ENCODE measurements at places on chromosomes 11 and 22.

DNA sequence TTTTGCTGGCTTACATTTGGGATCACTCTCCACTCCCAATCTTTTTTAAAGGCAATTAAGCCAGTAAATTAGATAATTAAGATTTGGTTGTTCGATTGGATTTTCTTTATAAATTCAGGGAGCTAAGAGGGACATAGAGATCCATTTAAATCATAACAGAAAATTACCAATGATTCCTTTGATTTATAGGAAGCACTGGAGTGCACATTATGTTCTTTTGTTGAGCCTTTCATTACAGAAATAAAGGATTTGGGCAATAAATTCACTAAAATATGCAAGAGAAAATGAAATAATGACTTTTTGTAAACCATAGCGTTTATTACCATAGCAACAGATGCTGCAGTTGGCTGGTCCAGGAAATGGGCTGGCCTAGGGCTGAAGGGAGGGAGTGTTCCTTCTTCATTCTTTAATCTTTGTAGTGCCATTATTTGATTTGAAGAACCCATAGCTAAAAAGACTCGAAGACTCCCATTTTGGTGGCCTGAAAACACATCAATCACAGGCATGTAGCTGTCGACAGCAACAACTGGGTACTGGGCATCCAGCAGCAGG lies 73.0 kb downstream of the C2CD3 start:
- no peak for DNase-seq

- no peak for DNase-seq
Observed at GRCh38 chr22:44616461-44616860, 85.5 kb upstream of the PRR5 start.

GRCh38 chr22:48885919-48886305 lies 941.8 kb downstream of the BRD1 start:
- DNase-seq: no peak

DNA sequence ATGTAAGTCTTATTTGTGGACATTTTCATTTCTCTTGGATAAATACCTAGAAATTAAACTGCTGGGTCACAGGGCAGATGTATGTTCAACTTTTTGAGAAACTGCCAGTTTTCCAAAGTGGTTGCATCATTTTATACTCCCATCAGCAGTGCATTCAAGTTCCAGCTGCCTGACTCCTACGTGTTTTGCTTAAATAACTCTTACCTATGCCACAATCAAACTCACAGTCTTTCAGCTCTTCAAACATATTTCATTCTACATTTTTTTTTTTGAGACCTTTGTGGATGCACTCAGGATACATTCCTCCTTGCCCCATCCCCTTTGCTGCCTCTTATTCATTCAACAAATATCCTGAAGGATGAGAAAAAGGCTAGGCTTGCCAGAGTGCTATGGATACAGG lies 9.2 kb downstream of the TCF20 start:
- no peak for DNase-seq

DNA sequence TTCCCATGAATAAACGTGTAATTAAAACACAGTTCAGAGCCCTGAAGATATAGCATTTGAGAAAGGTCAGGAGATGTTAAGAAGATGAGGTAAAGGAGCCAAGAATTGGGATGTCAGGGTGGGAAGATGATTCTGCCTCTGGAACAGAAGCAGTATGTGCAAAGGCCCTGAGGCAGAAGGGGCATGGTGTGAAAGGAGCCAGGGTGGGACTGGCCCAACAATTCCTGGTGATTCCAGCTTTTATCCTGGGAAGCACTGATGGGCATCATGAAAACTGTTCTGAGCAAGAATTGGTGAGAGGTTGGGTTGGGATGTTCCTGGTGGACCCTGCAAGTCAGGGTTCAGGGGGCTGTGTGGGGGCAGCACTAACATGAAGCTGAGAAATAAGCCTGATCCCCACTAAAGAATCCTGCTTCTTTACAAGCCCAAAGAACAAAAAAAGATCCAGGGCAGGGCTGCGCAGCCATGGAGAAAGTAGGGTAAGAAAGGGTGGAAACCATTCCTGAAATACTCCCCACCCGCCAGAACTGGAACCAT lies 2.5 kb upstream of the FXYD6 start:
- DNase-seq: no peak

- DNase-seq: no peak
Observed at GRCh38 chr22:50733521-50734342, 4.3 kb upstream of the ACR start.

DNA sequence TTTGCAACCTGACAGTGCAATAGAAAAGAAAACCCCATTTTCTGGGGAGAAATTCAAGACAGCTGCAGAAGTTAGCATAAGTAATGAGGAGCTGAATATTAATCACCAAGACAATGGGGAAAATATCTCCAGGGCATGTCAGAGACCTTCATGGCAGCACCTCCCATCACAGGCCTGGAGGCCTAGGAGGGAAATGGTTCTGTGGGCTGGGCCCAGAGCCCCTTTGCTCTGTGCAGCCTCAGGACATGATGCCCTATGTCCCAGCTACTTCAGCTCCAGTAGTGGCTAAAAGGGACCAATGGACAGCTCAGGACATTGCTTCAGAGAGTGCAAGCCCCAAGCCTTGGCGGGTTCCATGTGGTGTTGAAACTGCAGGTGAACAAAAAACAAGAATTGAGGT lies 14.6 kb upstream of the DKK3 start:
- no peak for DNase-seq

DNA sequence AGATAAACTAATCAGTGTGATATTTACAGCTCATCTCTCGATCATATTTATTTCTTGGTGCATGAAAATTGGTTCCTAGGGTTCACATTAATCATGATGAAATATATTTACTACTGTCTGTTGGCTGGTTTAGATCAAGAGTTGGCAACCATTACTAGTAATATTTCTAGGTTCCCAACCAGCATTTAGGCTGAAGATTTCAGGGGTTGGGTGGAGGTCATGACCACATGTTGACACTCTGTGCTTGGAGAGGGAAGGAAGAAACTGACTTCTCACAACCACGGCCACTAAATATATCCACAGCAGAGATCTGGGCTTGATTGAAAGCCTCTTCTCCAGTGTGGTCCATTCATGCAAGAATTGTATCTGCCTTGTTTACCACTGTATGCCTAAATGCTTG lies 87.9 kb downstream of the ALX4 start:
- DNase-seq: peak; percentile 1

DNA sequence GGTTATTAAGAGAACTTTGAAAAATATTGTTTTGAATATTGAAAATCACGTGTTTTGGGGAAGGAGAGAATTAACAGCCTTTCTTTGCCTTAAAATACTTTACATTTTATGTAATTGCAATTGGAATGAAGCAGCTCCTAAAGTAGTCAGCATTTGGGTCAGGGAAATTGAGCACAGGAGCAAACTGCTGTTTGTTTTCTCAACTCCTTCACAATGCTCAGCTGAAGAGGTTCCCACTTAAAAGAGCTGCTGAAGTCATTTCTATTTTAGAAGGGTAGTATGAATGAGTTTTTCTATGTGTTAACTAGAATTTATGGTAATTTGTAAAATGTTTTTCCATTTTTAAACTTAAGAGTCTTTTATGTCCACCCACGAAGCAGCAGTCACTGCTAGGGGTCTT lies 8.1 kb upstream of the UCP2 start:
- no peak for DNase-seq

DNA sequence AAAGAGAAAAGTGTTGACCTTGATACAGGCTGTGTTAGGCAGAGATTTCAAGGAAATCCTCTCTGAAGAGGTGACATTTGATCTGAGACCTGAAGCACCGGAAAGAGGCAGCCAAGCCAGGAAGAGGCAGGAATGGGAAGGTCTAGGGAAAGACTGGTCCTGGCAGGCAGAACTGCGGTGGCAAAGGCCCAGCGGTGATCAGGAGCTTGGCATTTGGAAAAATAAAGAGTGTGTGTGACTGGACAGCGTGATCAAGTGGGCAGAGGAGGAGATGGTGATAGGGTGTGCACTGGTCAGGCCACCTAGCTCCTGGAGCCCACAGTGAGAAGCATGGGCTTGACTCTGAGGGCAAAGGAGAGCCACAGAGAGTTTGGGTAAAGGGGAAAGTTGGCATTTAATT lies 27.2 kb upstream of the GAB4 start:
- no peak for DNase-seq

DNA sequence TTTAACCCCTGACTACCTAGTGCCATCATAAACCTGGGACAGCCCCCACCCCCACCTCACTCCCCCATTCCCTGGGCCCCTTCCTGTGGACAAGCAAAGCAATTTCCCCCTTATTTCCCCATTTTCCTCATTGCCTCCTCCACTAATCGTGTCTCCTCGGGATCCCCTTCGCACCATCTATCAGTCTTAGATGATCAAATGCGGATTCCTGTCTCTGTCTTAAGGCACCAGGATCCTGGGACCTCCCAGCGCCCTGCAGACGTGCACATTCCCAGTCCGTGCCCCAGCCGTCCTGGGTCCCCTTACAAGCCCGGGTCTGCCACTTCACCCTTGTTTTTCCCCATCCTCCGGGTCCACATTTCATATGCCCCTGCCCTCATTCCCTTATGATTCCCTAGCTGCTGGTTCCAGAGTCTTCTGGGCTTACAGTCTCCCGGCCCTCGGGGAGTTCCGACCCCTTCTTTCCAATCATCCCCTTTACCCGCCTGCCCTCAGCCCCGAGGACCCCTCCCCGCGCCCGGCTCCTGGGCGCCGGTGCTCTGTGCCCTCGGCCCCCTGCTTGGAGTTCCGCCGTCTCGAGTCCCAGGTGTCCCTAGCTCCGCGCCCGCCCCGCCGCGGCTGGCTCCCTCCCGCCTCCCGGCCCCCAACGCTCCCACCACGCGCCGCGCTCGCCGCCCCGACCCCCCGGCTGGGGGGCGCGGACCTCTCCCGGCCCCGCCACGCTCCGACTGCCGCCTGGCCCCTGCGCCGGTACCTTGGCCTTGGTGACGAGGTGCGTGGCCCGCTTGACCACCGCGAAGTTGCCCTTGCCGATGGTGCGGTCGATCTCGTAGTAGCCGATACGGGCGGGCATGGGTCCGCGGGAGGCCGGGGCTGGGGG lies 599 bp downstream of the SIK3 start:
- peak; percentile 45 for DNase-seq

DNA sequence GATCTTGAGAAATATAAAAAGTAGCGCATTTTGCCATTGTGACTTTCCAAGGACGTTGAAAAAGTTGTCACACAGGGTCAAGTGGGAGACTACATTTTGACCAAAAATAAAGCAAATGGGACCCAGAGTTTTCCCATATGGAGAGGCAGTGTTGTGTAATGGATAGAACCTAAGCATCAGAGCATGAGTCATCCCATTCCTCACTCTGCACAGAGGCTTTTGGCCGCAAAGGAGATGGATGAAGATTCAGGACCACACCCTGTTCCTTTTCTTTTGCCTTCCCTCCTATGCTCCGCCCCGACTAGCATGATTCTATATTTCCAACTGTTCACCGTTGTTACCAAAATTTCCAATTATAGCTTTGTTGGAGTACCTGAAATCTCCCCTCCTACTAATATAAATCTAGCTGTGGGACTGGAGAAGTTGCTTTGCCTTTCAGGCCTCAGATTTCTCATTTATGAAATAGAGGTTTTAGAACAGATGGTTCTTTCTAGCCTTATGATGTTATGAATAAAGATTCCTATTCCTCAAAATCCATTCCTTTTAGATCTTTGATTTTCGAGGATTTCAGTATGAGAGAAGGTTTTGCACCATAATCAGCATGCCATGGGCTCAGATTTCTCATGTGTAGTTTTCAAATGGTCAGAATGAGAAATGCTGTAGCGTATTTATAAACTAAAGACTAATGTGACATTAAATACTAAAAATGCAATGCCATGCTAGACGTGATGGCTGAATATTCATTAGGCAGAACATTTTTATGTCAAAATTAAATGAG lies 921.9 kb upstream of the TENM4 start:
- no peak for DNase-seq

GRCh38 chr22:37314315-37315074 lies 32.2 kb downstream of the CYTH4 start:
- DNase-seq: peak; percentile 28

DNA sequence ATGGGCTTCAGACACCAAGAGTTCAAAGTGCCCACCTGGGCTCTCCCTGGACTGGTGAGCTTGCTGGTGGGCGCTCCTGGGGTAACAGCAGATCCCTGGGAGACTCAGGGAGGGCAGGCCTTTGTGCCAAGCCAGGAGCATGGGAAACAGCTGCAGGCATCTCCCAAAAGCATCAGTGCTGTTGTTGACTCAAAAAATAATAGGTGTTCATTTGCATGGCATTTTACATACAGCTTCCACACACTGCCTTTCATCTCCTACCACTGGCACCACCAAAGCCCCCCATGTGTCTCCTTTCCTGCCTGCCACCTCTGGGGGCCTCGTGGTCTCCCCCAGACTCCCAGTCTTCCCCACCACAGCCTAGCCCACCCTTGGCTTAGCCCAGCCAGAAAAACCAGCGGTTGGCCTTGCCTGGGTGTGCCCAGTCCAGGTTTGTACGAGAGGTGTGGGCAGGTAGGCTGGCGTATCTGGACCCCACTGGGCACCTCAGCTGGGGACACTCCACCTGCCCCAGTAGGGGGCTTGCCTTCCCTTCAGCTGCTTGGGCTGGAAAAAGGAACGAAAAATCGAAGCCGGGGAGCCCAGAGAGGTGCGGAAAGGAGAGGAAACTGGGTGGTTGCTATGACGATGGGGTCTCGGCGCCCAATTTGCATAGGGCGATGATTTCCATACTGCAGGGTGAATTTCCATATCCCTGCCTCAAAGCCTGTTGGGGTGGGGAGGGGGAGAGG lies 15.0 kb downstream of the POU2F3 start:
- DNase-seq: no peak

- no peak for DNase-seq
Observed at GRCh38 chr22:48071828-48072227, 1309.4 kb downstream of the TBC1D22A start.

- DNase-seq: no peak
Observed at GRCh38 chr11:111137846-111138245, 107.7 kb upstream of the POU2AF2 start.

DNA sequence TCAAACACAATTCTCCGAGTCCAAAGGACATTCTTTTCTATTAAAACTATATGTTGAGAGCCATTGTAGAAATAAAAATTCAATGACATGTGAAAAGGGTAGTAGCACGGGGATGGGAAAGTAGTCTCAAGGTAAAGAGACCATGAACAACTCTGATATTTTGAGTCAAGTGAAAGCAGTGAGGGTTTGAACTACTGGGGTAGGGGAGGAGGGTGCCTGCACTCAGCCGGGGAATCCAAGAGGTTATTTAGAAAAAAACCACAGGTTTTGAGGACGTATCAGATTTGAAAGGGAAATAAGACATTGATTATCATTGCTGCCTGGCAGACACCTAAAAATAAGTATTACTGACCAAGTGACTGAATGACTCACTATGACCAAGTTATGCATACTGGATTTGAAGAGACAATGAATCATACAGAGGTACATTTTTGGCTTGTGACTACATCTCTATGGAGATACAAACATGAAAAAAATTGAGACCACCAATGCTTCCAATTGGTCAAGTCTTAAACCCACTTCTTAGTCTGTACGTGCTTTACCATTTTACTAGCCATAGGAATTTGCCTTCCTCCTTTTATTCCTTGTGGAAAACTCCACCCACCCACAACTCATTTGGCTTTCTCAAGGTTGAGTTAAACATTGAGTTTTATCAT lies 2.2 kb upstream of the OR52H1 start:
- DNase-seq: no peak

All from Kasumi-1 (cell line).